ENCODE measurements at places on chromosomes 2 and 18.
A peak's percentile ranks its signal among the peaks of the same experiment; 100 is the strongest.

GRCh38 chr2:47313141-47313691 lies 89.7 kb upstream of the MSH2 start:
- peak; percentile 74 for DNase-seq

DNA sequence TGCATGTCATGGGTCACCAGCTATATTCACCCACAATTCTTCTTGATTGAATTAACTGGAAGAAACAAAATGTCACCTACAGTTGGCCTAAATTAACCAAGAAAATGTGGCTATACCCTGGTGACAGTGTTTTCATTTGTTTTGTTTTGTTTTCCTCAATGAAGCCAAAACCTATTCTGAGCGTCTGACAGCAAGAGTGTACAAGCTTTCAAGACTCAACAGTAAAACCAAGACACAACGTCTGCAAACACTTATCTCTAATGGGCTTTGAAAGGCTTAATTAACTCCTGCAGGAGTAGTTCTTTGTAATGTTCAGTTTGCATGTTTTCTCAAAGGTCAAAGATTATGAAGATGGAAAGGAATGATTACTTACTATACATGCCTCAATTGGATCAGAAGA lies 827.6 kb upstream of the KLHL29 start:
- DNase-seq = no peak

DNA sequence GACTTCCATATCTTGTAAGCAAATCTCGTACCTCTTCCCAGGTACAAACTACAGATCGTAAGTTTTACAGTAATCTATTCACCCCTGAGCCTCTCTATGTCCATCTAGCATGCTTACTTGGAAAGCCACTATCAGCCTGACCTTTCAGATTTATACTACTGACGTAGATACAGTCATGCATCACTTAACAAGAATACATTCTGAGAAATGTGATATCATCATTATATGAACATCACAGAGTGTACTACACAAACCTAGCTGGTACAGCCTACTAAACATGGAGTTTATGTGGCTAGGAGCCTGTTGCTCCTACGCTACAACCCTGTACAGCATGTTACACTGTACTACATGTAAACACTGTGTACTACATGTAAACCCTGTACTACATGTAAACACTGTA lies 293.2 kb upstream of the ZNF804A start:
- no peak for DNase-seq

DNA sequence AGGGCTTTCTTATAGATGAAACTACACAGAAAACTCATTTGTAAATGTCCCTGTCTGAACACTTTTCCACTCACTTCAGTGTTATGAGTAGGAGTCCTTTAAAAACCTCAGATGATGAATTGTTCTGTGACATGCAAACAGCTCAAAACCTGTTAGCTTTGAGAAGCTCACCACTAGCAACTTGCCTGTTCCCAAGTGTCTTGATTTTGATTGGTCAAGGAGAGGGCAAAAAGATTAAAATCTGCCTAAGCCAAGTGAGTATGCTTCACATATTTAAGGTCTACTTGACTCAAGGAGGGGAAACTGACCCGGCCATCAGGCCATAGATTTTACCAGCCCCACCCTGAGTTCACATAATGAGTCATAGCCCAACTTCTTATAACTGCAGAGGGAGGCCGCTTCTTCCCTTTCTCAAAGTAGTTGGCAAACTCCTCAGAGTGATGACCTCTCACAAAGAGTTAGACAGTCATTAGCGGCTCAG lies 45.2 kb upstream of the MEIS1 start:
- no peak for DNase-seq

DNA sequence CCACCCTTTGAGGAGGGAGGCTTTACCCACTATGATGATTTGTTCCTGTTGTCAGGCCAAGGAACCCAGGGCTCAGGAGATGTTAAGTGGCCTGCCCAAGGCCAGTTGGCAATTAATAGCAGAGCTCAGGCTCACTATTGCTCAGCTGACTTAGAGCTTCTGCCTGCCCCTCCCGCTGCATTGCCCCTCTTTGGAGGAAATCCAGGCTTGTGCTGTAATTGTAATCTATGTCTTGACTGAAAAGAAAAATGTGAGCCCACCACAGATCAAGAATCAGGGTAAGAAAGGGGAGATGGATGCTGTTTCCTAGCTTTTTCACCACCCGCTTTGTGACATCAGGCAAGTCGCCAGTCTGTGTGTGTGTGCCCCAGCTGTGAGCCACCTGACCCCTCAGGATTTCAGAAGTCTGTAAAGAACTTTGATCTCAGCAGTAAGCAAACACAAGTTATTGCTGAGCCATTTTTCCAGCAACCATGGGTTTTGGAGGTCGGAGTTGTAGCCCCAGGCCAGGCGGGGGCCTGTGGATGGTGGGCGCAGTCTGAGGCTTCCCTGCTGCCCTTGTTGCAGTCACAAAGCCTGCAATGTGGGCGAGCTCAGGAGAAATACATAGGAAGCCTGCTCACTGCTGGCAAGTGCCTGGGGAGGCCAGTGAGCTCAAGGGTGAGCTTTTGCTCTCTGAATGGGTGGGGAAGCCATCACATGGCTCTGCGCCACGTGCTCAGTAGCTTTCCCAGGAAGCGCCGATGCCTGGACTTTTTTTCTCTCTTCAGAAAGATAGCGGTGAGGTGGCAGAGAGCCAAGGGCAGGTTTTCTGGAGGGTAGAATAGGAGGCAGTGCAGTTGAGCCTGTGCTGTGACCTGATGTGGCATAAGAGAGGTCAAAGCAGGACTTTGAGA lies 6.1 kb downstream of the CABLES1 start:
- DNase-seq = peak; percentile 82

Data from mucosa of descending colon (tissue), 3 donors.